ENCODE measurements at places on chromosomes 2 and 18.

DNA sequence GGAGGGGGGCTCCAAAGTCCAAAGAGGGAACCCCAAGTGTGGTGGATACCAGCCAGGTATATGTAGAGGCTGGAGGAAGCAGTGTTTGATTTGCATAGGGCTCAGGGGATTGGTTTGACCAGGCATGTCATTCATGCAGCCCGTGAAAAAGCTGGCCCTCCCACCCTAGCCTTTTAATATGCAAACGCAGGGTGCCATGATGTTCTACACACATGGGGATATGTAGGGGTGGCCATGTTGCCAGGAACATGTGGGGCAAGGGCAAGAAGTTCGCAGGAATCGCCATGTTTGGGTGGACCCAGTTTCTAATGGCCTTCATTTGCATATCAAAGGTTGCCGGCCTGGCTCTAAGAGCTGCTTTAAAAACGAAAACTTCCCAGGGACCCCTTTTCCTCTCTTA lies 33.6 kb downstream of the B3GNT7 start:
- DNase-seq, result no peak

- no peak for DNase-seq
Measured at GRCh38 chr18:10213526-10213925, 240.9 kb upstream of the APCDD1 start.

GRCh38 chr2:107393516-107393915 lies 433.2 kb upstream of the RGPD4 start:
- no peak for DNase-seq

DNA sequence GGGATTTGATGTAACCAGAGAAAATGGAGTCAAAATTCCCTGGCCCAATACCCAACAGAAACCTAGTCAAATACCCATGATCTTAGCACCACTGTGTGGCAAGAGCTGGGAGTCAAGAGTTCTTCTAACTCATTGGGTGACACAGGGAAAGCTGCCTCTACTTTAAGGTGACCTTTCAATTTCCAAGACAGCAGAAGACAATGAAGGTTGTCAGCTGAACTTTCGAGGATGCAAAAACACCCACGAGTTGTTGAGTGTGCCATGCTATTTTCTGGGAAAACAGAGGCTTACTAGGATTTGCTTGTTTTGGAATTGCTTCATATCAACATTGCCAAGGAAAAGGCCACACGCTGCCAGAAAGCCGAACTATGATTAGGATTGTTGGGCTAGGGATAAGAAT lies 61.6 kb upstream of the CYRIA start:
- DNase-seq, result no peak

DNA sequence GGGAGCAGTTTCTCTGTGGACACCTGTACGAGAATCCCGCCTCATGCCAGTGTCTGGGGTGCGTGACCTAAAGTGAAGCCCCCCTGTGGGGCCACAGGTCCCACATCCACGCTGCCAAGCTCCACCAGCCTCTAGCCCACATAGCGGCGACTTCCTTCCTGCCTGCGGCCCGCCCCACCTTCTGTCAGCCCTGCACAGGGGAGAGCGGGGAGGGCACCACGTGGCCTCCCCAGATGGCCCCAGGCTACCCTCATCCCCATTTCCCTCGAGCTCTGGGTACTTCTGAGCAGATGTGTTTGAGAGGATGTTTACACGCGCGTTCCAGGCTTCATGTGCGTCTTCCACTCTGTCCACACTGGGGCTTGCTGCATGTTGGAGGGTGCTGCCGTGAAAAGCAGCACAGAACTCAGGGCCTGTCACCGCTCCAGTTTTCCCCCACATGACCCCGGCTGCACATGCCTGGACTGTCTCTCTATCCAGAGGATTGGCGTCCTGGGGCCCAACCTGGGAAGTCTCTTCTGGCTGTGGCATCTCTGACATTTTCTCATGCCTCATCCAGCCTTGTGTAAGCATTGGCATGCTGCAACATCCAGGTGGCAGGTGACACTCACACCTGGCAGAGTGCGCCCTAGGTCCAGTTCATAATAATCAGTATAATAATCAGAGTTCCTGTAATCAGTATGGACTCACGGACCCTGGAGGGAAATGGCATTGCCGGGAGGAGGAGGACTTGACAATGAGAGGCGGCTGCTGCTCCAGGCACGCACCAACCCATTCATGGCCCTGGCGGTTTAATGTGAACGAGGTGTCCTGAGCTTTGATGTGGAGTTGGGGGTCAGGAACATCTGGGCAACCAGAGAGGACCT lies 146.3 kb upstream of the TWIST2 start:
- peak; percentile 62 for DNase-seq
